ENCODE measurements at places on chromosomes 11 and 22. TPM values are rescaled to one million over a fixed set of nuclear protein-coding genes. Genes with fewer than 3 reads are reported as not detected.
A peak's percentile ranks its signal among the peaks of the same experiment; 100 is the strongest.

- H3K27me3 ChIP-seq = peaks cover 21% of the 10 kb centered on the region
- no peak overlapping the region for H3K4me3 ChIP-seq
- no peak overlapping the region for H3K27ac ChIP-seq
- H3K36me3 ChIP-seq = no peaks in the 10 kb centered on the region
- H3K4me1 ChIP-seq = peaks cover 2% of the 10 kb centered on the region
- peak; percentile 72 for DNase-seq
Observed at GRCh38 chr11:111429066-111429506, 50.0 kb upstream of the POU2AF1 start.

GRCh38 chr11:66020212-66020611 is 6.1 kb downstream of the CATSPER1 start:
- H3K36me3 ChIP-seq = no peaks in the 10 kb centered on the region
- H3K27ac ChIP-seq = no peak overlapping the region
- no peak for DNase-seq
- peaks cover 8% of the 10 kb centered on the region for H3K27me3 ChIP-seq

DNA sequence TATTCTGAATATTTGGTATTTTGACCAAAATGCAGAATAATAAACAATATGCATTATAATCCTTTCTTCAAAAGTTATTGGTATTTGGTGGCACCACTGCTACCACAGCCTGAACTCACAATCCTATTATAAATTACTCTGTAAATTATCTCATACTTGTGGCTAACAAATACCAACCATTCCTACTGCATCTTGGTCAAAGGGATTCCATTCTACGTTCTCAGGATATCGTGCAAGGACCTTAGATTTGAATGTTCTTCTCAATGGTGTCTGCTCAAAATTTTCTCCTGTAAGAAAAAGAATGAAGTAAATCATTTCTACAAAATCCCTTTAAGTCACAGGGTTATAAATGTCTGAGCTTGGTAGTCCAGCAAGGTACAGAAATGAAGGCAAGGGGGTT is 58.7 kb downstream of the DENND5A start:
- no peak for DNase-seq
- no peaks in the 10 kb centered on the region for H3K27me3 ChIP-seq
- H3K27ac ChIP-seq = no peak overlapping the region

MED17 gene
- 38.8 TPM for total RNA-seq

EMID1 gene
- total RNA-seq = 0.61 TPM

- peaks cover 17% of the 10 kb centered on the region for H3K4me1 ChIP-seq
Observed at GRCh38 chr22:40412441-40412840, 42.0 kb downstream of the SGSM3 start.

DNA sequence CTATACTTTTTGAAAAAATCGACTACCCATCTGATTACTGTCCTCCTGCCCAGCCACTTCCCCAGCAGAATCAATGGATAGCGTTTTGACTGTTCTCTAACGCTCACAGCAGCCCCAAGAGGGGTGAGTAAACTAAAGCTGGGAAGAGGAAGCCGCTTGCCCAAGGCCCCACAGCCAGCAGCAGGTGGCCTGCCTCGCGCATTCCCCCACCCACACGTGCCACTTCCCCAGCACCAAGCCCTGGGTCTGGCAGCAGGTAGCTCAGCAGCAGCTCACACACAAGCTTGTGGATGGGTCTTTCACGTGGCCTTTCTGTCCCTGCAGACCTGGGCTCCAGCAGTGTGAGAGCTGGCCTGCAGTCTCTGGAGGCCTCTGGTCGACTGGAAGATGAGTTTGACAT is 34.3 kb downstream of the TOM1 start:
- H3K4me3 ChIP-seq = no peak overlapping the region
- H3K4me1 ChIP-seq = peaks cover 37% of the 10 kb centered on the region
- H3K36me3 ChIP-seq = peaks cover 2% of the 10 kb centered on the region
- H3K27ac ChIP-seq = peak overlapping the region; percentile 31

WT1 gene
- not detected for total RNA-seq

DNA sequence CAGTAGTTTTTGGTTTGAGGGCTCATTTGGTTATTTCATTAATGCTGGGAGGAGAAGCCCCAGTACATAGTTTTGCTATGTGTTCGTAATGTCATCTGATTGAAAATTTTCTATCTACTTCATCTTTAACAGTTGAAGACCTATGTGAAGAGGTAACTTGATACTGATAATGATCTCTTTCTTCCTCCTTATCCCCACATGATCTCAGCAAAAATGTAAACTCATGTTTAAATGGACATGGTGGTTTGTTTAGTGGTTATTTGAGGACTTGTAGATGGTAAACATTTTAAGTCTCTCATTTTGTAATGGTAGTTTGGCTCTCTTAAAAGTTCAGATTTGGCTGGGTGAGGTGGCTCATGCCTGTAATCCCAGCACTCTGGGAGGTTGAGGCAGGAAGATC is 53.7 kb upstream of the SPTBN2 start:
- H3K27me3 ChIP-seq = no peaks in the 10 kb centered on the region
- H3K36me3 ChIP-seq = peaks cover 5% of the 10 kb centered on the region
- H3K27ac ChIP-seq = no peak overlapping the region
- no peaks in the 10 kb centered on the region for H3K4me1 ChIP-seq
- DNase-seq = no peak
